ENCODE measurements at places on chromosomes 11 and 22.
A peak's percentile ranks its signal among the peaks of the same experiment; 100 is the strongest.

GRCh38 chr22:46084943-46085827, 65.1 kb upstream of the PPARA start:
- DNase-seq = no peak

DNA sequence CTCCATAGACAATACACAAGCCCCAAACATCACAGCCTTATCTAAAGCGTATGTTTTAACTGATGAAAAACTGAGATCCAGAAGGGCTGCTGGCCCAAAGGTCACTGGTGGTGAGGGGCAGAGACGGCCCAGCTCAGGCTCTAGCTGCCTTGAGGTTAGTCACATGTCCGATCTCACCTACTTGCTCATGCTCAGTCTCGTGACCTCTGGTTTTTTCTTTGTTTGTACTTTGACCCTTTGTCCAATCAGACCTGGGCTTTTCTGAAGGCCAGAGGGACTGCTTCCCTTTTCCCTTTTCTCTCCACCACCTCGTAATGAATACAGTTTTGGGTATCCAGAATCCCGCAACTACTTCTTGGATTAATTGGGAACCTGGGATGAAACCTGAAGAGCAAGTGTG, 28.6 kb downstream of the MMP20 start:
- no peak for DNase-seq

DNA sequence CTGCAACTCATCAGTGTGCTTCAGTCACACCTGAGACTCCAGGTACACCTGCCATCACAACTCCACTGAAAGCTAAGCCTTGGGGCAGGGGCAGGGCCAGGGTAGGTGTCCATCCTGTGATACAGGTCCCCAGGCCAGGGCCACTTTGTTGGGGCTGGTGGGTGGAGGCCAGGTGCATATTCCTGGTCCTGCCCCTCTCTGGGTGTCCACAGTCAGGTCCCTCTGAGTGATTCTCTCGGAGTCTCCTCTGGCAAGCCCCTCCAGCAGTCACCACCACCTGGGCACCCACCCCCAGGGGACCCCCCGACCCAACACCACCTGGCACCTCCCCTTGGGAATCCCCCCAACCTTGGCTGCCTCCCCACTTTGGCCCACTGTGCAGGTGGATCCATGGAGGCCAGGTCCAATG, 9.5 kb upstream of the ACR start:
- no peak for DNase-seq

- no peak for DNase-seq
These were observed 21.9 kb upstream of the CACNG2 start for GRCh38 chr22:36725366-36726006.

- no peak for DNase-seq
These were observed 2.0 kb upstream of the VSIG10L2 start for GRCh38 chr11:125943661-125944349.

DNA sequence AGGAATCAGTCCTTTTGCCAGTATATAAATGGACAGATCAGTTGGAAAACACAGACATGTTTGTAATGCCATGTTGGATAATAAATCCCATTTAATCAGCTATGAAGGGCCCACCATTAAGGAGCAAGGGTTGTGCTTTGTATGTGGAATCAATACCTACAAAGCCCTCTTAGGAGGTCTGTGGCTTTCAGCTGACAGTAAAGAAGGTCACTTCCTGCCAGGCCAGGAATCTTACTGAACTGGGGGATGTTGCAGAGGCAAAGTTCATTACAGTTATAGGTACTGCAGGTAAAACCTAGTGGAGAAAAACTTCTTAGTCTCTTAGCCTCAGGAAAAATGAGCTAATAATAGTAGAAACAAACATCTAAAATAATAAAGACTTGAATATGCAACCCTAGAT, 129.5 kb downstream of the FAM76B start:
- no peak for DNase-seq

GRCh38 chr22:24421428-24421931, 5.9 kb upstream of the ADORA2A start:
- DNase-seq = no peak

DNA sequence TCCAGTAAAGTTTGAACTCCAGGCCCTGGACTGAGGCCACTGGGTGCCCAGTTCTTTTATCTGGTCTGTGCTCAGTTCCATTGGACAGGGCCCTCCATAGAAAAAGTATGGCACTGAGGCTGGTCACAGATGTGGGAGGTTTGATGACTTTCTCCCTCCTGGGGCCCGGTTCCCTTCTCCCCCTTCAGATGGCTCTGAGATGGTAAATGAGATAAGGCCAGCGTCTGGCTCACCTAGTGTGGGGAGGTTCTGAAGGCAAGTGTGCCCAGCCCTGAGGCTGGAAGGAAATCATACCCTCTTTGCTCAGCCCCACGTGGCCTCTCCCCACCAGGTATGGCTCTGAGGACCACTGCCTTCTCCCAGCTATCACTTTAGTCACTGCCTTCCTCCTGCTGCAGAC, 1.5 kb upstream of the CLDN5 start:
- no peak for DNase-seq

- DNase-seq = no peak
These were observed 52.4 kb downstream of the PACSIN2 start for GRCh38 chr22:42962295-42963230.

- DNase-seq = no peak
These were observed 45.6 kb upstream of the CLTCL1 start for GRCh38 chr22:19337137-19337536.

GRCh38 chr11:30889143-30889794, 303.1 kb upstream of the MPPED2 start:
- DNase-seq = peak; percentile 50

DNA sequence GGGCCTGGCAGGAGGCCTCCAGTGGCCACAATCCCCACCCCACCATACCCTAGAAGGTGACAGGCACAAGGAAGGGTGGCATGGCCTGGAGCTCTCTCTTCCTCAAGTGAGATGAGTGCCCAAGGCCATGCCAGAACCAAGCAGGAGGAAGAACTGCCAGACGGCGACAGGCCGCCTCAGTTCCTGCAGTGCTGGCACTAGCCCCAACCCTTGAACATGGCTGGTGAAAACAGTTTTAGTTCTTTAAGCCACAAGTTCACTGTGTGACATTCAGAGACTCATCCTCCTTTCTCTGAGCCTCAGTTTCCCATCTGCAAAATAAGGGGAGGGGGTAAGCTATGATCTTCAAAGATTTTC, 9.8 kb downstream of the CHRDL2 start:
- DNase-seq = no peak

DNA sequence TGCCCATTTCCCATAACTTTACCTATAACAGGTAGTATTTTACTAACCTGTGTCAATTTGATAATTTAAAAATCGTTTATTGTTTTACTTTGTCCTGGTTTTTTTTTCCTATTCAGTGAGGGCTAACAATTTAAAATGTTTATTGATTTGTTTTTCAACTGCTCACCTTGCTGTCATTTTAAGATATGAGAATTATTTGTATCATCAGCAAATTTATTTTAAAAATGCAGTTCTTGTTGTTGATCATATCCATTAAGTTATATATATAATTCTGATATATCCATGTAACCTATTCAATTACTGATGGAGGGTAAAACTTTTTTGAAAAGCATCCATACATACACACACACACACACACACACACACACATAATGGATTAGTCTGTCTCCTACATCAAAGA, 24.8 kb downstream of the RRAS2 start:
- DNase-seq = no peak

GRCh38 chr22:30636226-30637077, 871 bp downstream of the SLC35E4 start:
- no peak for DNase-seq

GRCh38 chr11:80815752-80816453, 1375.1 kb upstream of the TENM4 start:
- peak; percentile 5 for DNase-seq

GRCh38 chr11:43923406-43924111, 18.9 kb upstream of the C11orf96 start:
- DNase-seq = peak; percentile 81

DNA sequence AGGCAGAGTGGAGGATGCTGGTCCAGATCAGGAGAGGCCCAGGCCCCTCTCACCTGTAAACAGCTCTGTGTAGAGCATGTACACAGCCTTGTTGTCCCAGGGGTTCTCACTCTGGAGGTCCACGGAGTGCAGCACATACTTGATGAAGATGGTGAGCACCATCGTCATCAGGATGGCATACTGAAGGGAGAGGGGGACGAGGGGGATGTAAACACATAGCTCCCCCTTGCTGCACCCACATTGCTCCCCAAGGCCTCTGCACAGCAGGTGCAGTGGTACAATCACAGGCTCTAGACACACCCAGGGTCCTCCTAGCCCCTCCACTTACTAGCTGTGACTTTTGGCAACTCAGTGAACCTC, 2.9 kb downstream of the SYVN1 start:
- no peak for DNase-seq

DNA sequence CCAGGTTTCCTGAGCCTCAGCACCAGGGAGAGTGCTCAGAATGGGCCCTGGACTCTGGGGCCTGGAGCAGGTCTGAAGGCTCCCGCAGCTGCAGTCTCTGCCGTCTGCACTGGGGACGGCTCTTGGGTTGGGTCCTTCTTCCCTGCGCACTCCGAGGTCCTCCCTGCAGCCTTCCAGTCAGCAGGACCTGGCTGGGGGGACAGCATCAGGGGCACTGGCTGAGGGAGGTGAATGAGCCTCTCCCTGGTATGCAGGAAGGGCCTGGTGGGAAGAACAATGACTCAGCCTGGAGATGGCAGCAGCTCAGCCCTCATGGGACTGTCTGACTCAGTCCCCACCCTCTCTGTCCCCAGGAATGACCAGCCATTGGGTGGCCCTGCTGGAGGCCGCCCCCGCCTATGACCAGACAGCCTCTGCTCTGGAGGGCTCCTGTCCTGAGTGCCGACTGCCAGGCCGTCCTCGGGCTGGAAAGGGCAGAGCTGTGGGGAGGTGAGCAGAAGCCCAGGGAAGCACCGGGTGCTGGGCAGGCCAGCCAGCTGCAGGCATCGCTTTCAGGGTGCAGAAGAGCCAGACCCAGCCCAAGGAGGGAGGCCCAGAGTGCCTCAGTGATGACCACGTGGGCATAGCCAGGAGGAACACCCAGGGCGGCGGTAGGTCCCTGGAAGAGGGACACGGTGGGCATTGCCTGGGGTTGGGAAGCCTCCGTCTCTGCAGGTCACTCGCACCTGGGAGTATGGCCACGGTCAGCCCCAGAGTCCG, 455.0 kb downstream of the BRD1 start:
- no peak for DNase-seq

GRCh38 chr11:105609341-105609781, 512 bp upstream of the GRIA4 start:
- peak; percentile 63 for DNase-seq

GRCh38 chr11:21588754-21589153, 604.1 kb upstream of the ANO5 start:
- DNase-seq = no peak

DNA sequence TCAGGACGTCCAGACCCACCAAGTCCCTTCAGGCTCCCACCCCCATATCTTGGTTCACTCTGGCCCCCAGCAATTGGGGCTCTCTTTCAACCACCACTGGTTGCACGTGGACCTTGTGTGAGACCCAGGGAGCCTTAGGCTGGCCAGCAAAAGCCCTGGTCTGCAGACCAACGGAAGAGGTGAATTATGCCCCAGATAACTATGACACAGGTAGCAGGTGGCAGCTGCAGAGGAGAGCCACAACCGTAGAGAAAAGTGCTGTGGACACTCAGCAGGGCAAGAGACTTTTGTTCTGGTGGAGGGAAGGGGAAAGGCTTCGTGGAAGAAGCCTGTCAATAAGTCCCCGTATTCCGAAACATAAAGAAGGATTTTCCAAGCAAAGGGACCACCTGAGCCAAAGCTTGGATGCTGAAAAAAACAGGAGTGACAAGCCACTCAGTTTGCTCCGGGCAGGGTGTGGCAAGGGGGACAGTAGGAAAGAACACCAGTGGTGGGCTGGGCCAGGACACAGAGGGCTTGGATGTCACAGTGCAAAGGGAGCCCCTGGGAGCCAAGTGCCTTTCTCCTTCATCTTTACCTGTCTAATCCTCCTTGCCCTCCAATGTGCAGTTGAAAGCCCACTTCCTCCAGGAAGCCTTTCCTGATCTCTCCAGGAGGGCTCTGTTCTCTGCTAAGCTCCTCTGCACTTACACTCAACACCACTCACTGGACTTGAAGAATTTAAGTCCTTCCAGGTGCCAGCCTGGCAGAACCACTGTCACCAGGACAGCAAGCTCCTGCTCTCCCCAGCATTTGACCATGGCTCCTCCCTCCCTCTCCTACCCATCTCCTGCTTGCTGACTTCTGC, 264.7 kb downstream of the BUD13 start:
- DNase-seq = no peak

GRCh38 chr11:133793271-133794035, 51.9 kb downstream of the SPATA19 start:
- no peak for DNase-seq

DNA sequence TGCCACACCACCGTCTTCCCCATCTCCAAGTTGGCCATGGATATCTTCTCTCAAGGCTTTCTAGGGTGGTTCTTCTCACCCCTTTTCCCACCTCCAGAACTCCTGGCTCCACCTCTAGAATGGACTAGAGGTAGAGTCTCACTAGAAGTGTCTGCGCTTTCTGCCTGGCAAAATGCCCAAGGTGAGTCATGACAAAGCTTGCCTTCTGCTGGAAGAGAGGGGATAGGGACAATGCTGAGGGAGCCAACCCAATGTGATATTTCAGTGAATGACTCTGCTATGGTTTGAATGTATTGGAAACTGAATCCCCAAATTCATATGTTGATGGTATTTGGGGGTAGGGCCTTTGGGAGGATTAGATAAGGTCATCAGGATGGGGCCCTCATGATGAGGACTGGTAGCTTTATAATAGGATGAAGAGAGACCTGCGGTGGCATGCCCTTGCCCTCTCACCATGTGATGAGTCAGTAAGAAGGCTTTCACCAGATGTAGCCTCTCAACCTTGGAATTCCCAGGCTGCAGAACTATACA, 4.1 kb upstream of the CD82 start:
- no peak for DNase-seq

DNA sequence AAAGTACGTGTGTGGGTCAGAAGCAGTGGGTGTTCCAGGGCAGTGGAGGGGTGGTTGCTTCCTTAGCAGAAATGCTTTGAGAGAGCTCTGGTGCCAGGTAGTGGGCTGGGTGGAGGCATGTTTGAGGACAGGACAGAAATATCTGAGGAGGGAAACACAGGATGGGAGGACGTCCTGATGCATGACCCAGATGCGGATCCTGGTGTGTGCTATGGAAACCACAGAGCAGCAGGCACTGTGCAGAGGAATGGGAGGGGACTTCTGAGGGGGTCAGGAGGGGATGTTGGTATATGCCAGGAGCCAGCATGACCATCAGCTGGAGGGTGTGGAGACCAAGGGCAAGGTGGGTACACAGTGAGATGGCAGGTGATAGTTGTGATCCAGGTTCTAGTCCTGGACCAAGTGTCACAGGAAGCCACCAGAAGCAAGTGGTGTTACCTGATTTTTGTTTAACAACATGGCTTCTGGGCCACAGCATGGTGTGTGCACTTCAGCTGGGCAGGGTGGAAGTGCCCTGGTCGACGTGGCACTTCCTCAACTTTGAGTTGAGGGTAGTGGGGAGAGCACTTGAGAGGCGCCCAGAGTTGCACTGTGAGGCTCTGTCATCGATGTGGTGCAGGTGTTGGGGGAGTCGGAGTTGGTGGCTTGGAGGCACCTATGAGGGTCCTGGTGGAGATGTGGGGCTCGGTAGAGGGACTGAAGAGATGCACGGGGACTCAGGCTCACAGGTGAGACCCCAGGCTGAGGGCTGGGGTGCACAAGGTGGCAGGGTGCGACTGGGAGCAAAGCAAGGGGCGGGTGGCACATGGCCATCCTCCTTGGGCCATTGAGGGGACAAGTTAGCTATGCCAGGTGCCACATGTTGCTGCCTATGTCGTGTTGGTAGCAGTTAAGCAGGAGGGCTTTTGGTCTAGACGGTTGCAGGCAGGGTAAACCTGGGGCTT, 7.5 kb downstream of the DGCR8 start:
- DNase-seq = no peak
